ENCODE measurements at places on chromosomes 7 and 10. TPM values are rescaled to one million over a fixed set of nuclear protein-coding genes. Genes with fewer than 3 reads are reported as not detected.

DNA sequence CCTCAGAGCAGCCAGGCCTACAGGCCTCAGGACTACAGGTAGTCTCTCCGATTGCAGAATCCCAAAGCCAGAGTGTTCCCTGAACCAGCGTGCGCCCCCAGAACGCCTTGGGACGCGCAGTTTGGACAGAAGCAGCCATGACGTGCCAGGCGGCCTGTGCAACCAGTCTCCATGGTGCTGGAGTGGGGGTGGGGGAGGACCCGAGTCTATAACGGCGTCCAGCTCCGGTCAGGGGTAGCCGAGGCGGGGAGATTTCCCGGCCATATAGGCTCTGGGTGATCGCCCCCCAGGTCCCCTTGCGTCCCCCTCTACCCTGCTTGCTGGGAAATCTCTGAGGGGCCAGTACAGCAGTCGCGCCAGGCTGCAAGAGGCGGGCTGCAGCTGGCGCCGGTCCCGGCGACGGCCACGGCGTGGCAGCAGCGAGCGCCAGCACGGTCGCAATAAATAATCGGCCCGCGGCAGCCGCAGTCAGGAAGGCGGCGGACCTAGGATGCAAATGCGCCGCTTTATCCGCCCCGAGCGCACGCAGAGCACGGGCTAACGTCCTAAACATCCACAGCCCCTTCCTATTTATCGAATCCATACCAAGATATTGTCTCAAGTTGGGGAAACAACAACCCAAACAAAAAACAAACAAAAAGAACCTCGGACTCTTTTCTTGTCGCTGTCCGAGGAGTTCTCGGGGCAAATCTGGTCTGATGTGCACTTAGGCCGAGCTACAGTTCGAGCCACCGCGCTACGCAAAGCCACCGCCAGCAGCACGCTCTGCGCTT lies 1.6 kb downstream of the HOXA3 start:
- peak; percentile 93 for DNase-seq

DNA sequence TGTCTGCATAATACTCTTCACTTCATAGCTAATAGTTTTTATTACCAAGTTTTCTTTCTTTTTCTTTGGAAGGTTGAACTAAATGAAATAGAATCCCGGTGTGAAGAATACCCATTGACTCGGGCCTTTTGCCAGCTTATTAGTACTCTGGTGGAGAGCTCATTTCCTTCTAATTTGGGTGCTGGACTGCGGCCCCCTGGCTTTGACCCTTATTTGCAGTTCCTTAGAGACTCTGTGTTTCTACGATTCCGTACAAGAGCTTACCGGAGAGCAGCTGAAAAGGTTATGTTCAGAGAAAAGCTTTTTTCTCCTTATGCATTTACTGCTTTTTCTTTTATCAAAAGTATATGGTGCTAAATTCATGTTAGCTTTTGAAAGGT lies 40.2 kb downstream of the NUP205 start:
- DNase-seq, result no peak

The SHH gene
- total RNA-seq, result not detected

The GIMAP8 gene
- total RNA-seq, result 22.0 TPM

The SLC18A2 gene
- total RNA-seq, result 0.42 TPM

GRCh38 chr7:29609162-29610037 lies 45.8 kb downstream of the PRR15 start:
- DNase-seq, result no peak

- DNase-seq, result peak; percentile 96
Observed at GRCh38 chr7:151028131-151028947, at the start of gene ABCB8. ABCB8 (plus strand) TSS chr7:151028450; CDS start chr7:151028516, 66 bp downstream.

DNA sequence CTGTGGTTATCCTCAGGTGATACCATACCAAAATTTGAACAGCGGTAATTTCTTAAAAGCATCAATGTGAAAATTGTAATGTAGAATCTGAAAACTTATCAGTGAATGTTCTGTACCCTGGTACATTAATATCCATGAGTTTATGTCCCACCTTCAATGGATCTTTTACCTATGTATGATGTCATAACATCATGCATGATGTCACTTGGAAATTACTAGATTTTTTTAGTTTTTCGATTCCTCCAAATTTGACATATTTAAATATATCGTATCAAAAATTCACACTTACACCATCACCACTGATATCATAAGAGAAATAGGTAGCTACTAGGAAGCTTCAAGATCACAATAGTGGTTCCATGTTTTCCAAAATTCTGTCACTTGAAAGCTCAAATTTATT lies 95.0 kb upstream of the AKR1E2 start:
- no peak for DNase-seq

DNA sequence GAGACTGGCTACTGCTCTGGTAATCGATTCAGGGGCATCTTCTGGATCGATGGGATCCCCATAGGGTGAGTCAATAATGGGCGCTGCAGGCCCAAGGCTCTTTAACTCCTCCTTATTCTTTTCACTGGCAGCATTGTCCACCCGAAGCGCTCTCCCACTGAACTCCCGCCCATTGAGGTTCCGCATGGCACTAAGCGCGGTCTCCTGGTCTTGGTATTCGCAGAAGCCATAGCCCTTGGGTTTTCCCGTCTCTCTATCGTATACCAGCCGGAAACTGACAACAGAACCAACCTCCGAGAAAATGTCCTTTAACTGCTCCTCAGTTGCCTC lies 285 bp downstream of the CSTF2T start:
- DNase-seq, result no peak

- DNase-seq, result no peak
Observed at GRCh38 chr7:25885057-25885576, 266.9 kb upstream of the NFE2L3 start.

DNA sequence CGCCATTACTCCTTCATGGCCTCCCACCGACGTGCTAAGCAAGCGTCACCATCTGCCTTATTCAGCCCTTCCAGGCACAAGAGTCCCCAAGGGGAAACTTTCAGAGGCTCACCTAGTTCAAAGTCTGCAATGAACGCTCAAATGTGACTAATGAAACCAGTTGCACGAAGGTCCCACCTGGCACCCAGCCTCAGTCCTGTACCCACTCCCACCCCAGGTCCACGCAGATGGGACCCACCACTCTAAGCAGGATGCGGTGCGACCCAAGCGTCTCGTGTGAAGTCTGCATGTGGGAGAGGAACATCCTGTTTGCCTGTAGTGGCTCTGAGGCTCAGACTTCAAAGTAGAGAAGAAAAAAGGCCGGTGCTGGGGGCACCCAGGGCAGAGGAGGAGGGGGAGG lies 40.3 kb downstream of the RGS10 start:
- no peak for DNase-seq

DNA sequence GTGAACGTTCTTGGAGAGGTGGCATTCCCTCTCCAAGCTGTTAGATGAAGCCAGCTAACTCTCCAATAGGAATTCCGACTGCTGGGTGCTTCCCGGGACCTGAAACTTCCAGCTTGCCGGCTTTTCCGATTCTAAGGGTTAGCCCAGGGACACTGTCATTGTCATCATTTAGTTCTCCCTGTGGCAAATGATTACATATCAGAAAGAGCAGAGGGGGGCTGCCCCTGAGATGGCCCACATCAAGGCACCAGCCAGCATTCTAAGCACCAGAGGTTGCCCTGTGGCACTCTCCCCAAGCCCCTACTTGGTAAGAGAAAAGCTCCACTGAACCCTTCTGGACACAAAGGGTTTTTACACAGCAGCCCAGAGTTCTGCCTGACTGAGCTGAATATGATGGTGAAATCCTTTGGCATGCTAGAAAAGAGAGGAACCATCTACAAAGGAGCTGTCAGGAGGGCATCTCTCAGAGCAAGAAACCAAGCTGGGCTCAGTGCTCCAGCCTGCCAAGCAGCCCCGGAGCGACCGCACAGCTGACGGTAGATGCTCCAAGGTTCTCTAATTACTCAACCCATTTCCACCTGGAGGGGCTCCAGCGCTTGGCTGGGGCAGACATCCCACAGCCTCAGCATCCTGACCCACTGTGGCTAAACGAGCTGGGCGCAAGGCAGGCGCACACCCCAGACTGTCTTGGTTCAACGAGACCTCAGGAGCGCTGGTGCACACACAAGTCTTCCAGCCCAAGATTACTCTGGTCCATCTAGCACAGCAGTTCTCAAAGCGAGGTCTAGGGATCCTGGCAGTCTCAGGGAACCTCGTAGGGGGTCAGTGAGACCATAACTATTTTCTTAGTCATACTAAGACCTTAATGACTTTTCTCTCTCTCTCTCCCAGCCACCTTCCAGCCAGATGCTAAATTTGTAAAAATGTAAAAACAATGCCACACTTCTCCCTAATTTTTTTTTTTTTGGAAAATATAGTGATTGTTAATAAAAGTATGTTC lies 160.5 kb downstream of the GFRA1 start:
- peak; percentile 88 for DNase-seq

DNA sequence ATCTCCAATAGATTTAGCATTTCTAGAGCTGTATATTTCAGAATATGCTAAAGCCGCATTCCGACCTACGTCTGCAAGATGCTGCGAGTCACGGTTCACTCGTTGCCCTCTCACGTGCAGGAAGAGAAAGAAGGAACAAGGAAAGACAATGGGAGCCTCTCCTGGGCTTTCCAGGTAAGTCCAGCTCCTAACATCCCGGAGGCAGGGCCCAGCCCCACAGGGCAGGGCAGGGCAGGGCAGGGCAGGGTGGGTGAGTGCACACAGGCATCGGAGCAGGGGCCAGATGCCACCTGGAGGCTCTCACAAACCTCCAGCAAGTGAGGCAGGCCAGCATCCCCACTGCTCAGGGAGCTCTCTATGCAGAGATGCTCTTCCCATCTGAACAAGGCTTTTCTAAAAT lies 50.8 kb downstream of the VOPP1 start:
- DNase-seq, result no peak

DNA sequence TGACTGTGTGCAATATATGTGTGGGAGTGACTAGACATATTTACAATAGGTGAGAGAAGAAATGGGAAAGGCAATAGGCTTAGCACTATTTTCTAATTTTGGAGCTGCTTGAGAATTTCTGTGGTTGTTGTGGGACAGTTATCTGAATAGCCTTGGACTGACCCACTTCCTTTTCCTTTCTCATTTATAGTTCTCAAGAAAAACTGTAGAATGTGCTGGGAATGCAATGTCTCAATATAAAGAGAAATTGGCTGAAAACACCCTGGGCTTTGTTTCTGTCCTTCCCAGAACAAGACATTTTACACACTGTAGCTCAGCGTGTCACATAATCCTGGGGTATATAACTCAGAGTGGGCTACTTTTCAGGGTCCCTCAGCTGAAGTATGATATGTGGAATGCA lies 153.0 kb upstream of the RHOBTB1 start:
- no peak for DNase-seq

- DNase-seq, result no peak
Observed at GRCh38 chr10:58587676-58588075, 75.0 kb downstream of the BICC1 start.

The GIMAP4 gene
- 49.4 TPM for total RNA-seq

DNA sequence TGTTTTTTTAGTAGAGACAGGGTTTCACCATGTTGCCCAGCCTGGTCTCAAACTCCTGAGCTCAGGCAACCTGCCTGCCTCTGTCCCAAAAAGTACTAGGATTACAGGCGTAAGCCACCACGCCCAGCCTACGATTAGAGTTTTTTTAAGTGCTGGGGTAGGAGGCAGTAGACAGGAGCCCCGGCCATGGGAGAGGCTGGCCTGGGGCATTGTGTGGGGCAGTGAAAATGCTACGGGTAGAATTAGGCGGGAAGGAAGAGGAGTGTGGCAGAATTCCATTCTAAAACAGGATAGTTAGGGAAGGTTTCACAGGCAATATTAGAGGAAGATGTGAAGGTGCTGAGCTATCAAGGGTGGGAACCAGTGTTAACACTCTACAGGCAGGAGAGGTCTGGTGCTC lies 31.3 kb upstream of the FXYD4 start:
- DNase-seq, result no peak

The CFTR gene
- total RNA-seq, result 0.22 TPM

GRCh38 chr7:12031638-12032037 lies 179.5 kb upstream of the TMEM106B start:
- DNase-seq, result no peak

- no peak for DNase-seq
Observed at GRCh38 chr7:107232568-107233090, 63.8 kb downstream of the HBP1 start.

DNA sequence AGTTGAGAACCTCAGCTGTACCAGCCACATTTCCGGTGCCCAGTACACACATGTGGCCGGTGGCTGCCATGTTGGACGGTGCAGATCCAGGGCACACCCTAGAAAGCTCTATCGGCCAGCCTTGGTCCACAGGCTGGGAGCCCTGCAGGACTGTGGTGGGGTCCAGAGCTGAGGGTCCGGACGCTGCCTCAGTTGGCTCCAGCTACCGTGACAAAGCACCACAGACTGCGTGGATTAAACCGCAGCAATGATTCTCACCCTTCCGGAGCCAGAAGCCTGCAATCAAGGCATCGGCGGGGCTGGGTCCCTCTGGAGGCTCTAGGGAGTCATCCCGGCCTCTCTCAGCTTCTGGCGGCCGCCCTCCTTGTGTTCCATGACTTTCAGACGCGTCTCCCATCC lies 50.1 kb downstream of the PDGFA start:
- peak; percentile 77 for DNase-seq

The WNT8B gene
- not detected for total RNA-seq

The CPED1 gene
- 44.4 TPM for total RNA-seq

DNA sequence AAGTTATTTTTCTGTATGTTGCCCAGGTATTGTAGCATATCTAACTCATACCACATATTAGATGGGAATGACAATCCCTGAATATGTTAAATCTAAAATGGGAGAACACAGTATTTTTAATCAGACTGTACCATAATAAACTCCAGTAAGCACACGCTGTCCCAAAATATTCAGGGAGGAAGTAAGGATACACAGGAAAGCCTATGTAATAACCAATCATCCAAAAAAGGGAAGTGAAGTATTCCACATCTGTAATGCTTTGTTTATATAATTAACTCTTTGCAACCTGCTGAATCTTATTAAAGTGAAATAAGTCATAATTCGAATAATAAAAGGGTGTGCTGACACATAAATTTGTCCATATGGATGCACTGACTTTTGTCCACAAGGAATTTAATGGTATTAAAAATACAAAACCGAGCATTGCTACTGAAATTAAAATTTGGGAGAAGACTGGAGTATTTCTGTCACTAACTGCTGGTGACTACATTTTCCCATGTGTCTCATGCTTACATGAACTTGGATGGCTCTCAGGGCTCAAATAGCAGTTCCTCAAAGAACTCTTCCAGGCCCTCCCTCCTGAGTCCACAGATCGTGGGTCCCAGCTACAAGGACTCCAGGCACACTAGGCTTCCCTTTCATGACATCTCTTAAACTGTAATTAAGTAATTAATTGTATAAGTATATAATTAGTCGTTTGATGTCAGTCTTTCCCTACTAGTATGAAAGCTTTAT lies 120.6 kb downstream of the NEBL start:
- no peak for DNase-seq

- DNase-seq, result no peak
Observed at GRCh38 chr7:140078392-140078791, 15.6 kb upstream of the PARP12 start.

DNA sequence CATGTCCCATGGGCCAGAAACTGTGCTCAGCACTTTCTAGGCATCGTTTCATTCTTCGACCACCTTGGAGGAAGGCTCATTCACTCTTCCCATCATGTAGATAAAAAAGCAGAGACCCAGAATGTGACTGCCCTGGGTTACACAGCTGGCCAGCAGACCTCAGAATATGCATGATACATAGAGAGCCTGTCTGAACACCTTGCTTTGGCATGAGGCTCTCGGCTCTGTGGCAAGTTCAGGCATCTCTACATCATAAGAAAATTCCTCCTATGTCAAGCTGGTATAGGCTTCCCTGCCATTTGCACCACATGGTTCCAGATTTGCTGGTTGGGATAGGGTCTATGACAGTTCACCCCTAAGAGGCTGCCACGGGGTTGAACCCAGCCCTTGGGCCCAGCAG lies 134.1 kb downstream of the CDH23 start:
- DNase-seq, result no peak

The NOC3L gene
- 22.2 TPM for total RNA-seq

The FZD8 gene
- 13.0 TPM for total RNA-seq

All from mesenteric fat pad (tissue), 1 donor.